ENCODE measurements at places on chromosomes 7 and 10. TPM values are rescaled to one million over a fixed set of nuclear protein-coding genes. Genes with fewer than 3 reads are reported as not detected.
A peak's percentile ranks its signal among the peaks of the same experiment; 100 is the strongest.

TUBAL3 gene
- not detected for total RNA-seq

CRHR2 gene
- 0.38 TPM for total RNA-seq

CCDC3 gene
- 26.1 TPM for total RNA-seq

AIMP2 gene
- total RNA-seq: 25.3 TPM

CPXM2 gene
- total RNA-seq: 0.33 TPM

TNRC18 gene
- 91.8 TPM for total RNA-seq

SLC39A12 gene
- 0.10 TPM for total RNA-seq

DYDC2 gene
- not detected for total RNA-seq

ALDH18A1 gene
- total RNA-seq: 52.0 TPM

FAM180A gene
- total RNA-seq: not detected

CRTAC1 gene
- 37.3 TPM for total RNA-seq

GRCh38 chr7:102446387-102447156 is 13.2 kb downstream of the ORAI2 start:
- DNase-seq: no peak

GRCh38 chr10:63456437-63457210 is 9.2 kb downstream of the JMJD1C start:
- no peak for DNase-seq

- DNase-seq: no peak
Measured at GRCh38 chr10:1159131-1160061, 103.2 kb downstream of the WDR37 start.

GRCh38 chr10:86642499-86642898 is 11.8 kb upstream of the OPN4 start:
- no peak for DNase-seq

DNA sequence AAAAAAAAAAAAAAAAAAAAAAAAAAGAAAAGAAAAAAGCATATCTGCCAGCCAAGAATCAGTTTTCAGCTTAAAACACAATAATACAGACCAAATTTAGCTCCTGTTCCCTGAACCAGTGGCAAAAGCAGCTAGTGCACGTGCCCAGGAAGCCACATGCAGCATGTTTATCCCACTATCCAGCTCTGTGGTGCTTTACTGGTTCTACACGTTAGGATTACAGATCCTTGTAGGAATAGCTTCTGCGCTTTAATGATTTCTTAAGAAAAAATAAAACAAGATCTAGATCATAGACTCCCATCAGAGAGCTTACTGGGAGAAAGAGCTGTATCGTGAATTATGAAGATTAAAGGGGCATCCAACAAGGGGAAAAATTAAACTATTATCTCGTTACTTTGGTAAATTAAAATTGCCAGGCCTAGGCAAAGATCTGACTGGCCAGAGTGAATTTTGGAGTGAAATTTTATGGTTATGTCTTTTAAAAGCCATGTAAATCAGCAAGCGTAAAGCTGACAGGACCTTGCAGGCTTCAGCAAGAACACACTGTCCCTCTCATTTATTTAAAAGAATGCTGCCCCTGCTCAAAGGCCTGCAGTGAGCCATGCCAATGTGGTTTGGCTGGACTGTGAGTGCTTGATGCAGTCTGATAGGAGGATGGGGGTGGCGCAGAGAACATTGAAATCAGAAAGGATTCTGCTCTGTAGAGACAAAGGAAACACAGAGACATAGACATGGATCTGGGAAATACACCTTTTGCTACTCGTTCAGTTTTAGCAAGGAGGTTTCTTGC is 177.3 kb upstream of the PHYHIPL start:
- DNase-seq: no peak

DNA sequence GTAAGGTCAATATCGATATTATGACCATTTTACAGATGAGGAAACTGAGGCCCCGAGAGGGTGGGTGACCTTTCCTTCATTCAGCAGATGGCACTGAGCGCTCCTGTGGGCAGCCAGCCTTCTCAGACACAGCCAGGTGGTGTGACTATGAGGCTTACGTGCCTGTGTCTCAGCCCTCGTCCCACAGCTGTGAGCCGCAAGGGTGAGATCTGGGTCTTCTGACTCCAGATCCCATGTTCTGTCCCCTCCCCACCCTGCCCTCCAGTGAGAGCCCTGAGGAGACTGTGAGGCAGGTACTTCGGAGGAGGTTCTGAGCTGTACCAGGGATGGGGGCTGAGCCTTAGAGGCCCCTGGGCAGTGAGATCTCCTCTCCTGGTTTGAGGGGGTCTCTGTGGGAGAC is 613.8 kb upstream of the FOXK1 start:
- no peak for DNase-seq

GRCh38 chr10:75461672-75462649 is 30.5 kb downstream of the LRMDA start:
- DNase-seq: no peak

DNA sequence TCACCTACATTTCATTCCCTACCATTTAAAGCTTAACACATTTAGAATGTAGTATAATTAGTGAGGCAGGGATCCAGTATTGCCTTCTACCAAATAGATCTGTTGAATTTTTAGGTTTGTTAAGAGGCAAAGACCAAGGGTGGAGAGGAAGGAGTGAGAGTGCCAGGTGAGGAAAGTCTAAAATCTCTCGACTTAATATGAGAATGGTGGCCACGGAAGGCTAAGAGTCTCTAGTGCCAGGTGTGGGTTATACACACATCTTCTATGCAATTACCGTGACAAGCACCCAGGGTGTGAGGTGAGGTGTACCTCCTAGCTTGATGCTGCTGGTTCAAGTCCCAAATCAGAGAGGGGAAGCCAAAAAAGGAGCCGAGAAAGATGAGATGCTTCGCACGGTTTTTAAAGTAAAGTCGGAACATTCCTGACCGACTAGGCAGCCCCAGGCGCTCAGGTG is 439 bp downstream of the IQUB start:
- DNase-seq: no peak

DNA sequence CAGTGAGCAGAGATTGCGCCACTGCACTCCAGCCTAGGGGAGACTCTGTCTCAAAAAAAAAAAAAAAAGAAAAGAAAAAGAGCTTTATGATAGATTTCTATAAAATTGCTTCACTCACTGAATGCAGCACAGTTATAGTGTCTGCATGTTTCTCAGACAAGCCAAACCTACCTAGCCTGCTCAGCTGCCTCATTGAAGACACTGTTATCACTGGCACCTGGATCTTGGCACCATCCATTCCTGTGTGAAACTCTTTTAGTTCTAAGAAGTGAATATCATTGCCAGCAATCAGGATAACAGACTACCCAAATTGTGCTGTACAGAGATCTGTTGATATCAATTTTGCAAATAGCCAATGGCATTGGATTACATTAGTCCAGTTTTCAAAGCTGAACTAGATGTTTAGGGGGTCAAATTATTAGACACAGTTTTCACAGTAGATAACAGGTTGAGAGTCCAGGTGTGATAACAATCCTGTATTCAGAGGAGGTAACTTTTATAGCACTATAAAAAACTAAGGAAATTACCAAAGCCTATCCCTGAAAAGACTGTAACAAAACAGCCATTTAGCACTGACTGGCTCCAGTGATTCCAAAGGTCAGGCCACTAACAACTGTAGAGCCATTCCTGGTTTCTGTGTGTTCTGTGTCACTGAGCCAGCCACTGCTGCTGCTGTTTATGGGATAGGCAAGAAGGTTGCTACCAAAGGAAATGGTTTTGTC is 17.1 kb downstream of the PDSS1 start:
- no peak for DNase-seq

DNA sequence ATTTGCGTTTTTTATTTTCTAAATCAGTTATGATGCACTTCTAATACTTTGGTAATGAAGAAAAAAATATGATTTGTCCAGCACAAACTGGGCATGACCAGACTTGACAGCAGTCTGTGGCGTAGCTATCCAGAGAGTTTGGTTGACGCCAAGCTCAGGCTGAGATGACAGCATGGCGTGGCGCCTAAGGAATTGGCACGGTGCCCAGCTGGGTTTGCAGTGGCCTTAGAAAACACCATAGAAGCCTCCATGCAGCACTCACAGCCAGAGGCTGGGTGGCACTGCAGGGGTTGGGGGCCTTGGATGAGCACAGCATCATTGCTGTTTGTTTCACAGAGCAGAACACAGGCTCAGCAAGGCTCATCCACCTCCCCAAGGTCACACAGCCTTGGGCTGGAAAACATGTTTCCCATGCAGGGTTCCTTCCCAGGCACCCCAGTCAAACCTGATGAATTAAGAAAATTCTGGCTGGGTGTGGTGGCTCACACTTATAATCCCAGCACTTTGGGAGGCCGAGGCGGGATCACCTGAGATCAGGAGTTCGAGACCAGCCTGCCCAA is 88.9 kb downstream of the GTF2IRD1 start:
- no peak for DNase-seq

DNA sequence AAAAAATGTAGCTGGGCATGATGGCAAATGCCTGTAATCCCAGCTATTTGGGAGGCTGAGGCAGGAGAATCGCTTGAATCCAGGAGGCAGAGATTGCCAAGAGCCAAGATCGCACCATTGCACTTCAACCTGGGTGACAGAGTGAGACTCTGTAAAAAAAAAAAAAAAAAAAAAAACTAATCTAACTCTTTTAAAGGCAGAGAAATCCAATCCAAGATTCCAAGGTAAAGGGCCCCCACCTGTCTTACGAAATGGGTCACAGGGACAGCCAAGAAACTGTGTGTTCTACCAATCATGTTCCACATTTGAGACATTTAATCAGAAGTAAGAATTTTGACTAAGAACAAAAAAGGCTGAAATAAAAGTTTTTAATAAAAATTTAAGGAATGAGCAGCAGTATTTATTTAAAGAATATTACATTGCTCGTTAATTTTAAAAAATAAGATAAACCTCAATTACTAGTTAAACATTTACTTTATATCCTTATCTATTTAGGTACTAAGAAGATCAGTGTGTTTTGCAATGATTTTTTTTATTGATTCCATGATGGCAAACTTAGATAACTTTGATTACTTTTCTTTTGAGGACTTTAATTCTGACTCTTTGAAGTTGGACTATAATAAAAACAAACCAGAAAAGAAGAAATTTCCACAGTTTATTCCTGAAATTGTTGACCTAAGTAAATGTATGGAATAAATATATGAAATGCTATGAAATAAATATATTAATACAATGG is 6.7 kb upstream of the OAT start:
- DNase-seq: no peak

DNA sequence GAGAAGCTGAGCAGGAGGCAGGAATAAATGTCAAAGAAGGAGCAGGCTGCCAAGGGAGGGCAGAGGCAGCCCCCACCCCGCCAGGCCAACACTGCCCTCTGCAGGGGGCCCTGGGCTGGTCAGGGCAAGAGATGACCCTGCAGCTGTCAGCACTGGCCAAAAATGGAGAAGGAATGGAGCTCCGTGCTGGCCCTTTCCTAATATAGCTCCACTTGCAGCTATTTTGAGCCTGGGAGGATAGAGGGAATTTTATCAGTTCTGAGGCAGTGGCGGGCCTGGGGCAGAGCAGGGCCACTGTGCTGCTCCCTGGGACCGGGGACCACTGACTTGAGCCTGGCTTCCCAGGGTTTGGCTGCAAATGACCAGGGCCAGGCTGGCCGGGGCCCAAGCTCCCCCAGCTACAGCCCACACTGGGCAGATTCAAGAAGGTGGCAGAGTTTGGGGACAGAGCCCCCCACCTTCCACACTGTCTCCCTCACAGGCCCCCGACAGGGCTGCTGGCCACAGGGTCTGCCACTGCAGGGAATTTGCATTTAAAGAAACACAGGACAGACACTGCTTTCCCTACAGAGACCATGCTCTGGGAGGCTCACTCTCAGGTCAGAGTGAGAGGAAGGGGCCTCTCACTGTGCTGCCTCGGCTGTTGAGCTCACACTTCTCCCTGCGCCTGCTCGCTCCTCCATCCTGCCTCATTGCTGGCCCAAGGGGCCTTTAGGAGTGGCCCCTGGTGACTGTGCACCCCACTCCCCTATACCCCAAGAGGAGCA is 16.2 kb downstream of the LDB3 start:
- peak; percentile 68 for DNase-seq

- no peak for DNase-seq
Measured at GRCh38 chr10:46544989-46545791, 11.3 kb downstream of the GPRIN2 start.

- no peak for DNase-seq
Measured at GRCh38 chr7:138666385-138666784, 34.8 kb downstream of the SVOPL start.

- no peak for DNase-seq
Measured at GRCh38 chr7:99061001-99061776, 82.7 kb downstream of the SMURF1 start.

GRCh38 chr7:158362001-158362400 is 225.6 kb downstream of the PTPRN2 start:
- no peak for DNase-seq

DNA sequence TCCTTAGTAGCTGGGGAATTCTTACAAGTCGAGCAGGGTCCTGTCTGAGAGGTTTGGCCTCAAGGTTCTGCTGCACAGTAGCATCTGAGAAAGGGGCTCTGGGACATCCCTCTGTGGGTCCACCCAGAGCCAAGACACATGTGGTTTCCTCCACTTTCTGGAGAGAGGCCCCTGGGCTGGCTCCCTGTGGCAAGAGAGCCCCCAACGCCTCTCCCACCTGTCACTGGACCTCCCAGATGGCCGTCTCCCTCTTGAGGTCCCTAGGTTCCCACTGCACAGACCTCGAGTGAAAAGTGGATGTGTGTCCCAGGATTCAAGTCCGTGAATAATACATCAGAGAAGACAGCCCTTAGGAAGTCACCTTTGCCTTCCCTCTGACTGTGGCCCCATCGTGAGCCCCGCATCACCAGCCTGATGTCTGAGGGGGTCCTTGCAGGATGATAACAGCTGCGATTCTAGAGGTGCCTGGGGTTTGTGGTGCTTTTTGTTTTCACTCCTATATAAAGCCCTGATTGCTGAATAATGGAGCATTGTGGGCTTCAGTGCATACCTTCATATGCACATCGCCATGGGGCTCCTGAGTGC is 319.0 kb downstream of the GLRX3 start:
- no peak for DNase-seq

- DNase-seq: no peak
Measured at GRCh38 chr7:41796331-41796730, 93.4 kb upstream of the INHBA start.

DNA sequence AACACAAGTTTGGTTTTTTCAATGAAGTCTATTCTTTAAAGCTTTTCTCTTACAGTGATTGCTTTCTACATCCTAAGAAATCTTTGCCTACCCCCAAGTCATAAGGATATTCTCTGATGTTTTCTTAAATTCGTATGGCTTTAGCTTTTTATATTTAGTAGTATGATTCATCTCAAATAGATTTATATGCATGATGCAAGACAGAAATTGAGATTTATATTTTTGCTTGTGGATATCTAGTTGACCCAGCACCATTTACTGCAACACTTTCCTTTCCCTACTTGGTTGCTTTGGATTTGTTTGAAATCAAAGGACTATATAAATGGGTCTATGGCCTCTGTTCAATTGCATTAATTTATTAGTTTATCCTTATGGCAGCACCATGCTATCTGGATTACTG is 113.9 kb downstream of the ZNF438 start:
- DNase-seq: no peak

- DNase-seq: no peak
Measured at GRCh38 chr7:130794619-130794922, 60.6 kb upstream of the KLF14 start.

Data from endothelial cell (in vitro differentiated cells).